ENCODE measurements at places on chromosomes 1 and 21.
A peak's percentile ranks its signal among the peaks of the same experiment; 100 is the strongest.

- DNase-seq = no peak
Measured at GRCh38 chr1:52263153-52263910, 102.7 kb downstream of the CC2D1B start.

DNA sequence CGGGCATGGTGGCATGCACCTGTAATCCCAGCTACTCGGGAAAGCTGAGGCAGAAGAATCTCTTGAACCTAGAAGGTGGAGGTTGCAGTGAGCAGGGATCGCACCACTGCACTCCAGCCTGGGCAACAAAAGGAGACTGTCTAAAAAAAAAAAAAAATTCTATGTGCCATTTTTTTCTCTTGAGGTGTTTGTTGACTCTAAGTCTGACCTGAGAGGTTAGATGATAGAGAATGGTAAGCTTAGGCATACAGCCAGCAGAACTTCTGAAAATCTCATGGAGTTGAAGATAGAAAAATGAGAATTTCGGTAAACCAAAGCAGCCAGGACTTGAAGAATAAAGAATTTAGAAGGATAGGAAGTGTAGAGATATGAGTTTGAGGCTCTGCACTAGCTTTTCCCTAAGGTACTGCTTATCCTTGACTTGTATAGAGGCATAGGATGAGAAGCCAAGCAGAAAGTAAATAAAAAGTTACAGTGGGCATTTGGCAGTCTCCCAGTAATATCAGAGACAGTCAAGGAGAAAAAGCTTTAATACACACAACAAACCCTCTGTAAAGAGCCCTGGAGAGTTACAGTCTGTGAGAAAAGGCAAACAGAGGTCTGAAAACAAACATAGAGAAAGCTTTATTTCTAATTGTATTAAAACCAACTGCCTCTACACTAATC is 24.3 kb downstream of the F13B start:
- no peak for DNase-seq

DNA sequence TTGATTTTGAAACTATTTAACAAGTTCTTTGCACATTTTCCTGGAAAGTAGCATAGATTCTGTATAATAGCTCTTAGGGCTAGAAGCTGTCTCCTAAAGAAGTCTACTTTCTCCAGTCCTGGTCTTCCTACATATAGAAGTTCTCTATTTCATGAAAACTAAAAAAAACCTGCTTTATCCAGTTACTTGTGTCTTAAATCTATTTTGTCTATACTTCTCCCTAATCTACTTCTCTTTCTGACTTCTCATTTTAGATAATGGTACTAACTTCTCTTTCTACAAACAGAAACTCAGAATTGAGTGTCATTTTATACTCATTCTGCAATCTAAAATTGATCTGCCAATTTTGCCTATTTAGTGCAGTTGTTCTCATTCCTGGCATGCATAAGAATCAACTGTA is 28.7 kb downstream of the PDE4B start:
- no peak for DNase-seq

DNA sequence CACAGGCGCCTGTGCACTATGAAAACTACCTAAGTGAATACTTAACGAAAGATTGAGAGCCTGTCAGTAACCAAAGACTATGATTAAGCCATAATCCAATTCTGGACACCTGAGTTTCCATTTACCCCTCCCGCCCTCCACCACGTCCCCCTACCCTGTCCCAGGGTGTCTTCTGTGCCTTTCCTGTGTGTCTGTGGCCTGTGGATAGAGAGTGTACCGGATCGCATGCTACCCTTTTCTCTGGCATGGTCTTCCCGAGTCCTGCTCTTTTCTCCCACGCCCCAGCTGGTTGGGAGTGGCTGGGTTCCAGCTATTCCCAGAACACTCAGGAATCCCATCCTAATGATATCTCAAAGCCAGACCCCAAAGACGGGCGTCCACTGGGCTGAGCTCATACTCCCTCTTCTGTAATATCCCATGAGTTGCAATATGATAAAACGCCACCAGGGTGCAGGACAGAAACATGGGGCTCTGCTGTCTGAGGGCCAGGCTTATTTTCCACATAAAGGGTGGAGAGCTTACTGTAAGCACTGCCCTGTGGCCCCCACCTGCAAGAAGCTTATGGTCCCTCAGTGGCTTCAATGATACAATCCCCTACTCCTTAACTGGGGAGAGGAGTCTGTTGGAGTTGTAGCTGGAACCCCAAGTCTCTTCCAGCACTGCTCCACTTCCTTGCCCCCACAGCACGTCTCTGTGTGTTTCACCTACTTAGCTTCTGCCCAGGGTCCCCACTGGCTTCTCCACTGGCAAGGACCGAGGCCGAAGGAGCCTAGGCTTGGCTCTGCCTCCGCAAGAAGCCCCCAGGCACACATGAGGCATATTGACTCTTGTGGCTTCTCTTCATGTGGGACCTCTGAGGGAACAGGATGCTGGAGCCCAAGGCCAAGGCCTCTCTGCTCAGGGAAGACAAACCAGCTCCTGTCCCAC is 17.6 kb upstream of the ALX3 start:
- peak; percentile 72 for DNase-seq

GRCh38 chr1:177798614-177799013 is 171.2 kb downstream of the SEC16B start:
- no peak for DNase-seq

- no peak for DNase-seq
Measured at GRCh38 chr1:70355920-70356319, 1.4 kb upstream of the ANKRD13C start.

GRCh38 chr1:11211925-11212587 is 22.9 kb downstream of the ANGPTL7 start:
- DNase-seq = no peak

DNA sequence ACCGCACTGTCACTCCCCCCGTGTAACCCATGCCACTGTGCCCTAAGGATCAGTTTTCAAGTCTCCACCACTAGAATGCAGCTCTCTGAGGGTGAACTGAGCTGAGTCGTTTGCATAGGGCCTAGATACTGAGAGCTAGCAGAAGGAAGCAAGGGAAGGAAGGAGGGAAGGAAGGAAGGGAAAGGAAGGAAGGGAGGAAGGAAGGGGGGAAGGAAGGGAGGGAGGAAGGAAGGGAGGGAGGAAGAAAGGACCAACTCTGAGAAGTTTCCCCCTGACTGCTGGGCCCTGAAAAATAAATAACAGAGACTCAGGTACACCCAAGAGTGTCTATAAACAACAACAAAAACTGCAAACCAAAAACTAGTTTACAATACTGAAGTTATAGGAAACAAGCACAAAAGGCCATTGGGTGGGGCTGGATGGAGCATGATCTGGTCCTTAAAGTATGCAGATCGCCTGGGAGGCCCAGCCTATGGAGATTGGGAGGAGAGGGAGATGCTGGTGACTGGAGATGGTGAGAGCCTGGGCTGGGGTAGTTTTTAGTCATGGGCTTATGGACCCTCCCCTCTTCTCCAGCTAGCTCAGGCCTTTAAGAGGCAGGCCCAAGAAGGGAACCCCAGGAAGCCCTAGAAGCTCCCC is 1.7 kb upstream of the MRPS15 start:
- no peak for DNase-seq

- DNase-seq = no peak
Measured at GRCh38 chr1:115980998-115981993, 5.0 kb downstream of the SLC22A15 start.

DNA sequence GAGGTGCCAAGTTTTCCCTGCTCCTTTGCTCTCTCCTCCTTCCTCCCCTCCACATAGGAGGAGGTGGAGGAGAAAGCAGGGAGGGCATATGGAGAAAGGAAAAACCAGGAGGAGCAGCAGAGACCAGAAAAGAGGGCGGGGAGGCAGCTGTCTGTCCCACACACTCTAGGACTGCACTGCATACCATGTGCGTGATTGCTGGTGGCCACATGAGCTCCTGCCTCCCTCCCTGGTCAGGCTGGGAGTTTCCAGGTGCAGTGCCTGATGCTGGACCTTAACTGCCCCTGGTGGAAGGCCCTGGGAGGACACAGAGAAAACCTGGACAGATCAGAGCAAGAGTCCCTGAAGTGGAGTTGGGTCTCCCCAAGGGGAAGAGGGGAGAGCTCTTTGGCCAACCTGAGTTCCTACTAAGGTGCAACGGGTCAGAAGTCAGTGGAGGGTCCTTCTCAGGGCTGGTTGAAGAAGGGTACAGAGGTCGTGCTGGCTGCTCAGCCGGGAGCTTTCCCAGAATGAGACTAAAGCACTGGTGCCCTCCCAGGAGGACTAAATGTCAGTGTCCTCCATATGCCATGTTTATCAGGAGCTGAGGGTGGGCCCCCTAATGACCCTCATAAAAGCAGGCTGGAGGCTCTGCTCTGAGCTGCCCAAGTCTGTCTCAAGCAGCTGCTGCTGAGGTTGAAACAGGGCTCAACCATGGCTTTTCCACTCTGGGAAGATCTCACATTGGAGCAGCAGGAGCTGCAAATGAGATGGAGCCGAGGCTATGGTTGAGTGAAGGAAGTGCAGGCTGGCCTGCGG is 3.5 kb upstream of the LGR6 start:
- no peak for DNase-seq

DNA sequence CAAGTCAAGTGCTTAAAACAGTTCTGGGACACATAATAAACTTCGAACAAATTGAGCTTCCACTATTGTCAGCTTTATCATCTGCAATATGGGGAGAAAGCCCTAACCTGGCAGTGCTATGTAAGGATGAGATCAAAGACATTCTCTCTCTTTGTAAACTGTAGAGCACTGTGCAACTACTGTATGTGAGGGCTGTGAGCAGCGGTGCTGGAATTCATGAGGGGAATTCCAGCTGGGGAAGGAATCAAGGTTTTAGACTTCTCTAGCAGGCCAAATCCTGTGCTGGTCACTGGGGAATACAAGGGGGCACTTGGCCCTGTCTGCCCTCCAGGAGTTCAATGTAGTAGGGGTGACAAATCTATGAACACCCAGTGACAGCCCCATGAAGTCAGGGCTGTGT is 9.3 kb downstream of the FAM151A start:
- DNase-seq = no peak

GRCh38 chr1:68188644-68189340 is 43.5 kb downstream of the WLS start:
- DNase-seq = no peak

DNA sequence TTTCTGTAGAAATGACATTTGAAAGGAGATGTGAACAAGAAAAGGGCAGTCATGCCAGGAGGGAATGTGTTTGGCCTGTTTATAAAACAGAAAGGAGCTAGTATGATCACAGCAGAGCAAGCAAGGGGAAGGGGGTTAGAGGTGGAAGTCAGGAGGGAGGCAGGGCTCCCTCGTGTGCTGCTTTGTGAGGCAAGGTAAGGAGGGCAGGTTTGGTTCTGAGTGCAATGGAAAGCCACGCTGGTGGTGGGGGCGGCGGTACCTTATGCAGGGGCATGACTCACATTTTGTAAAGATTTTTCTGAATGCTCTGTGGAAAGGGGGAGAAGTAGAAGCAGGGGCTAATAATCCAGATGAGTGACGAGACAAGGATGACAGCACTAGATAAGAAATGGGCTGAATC is 197.5 kb upstream of the C8B start:
- DNase-seq = no peak

GRCh38 chr1:14891991-14892390 is 261.6 kb upstream of the TMEM51 start:
- DNase-seq = no peak

DNA sequence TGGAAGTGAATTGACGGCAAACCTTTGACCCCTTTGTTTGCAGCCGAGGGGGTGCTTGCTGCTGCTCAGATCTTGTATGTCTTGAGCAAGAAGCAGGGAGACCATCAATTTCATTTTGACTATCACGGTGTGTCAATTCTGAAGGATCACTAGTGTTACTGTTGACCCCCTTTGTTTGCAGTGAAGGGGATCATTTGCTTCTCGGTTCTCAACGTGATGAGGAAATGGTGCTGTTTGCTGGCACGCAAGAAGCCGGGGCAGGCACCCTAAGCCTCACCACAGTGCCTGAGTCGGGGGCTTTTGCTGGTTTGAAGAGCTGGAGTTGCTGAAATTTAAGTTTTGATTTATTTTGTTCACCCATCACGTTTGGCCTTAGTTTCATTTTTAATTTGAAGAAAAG is 7.5 kb downstream of the RBM15 start:
- no peak for DNase-seq

- DNase-seq = no peak
Measured at GRCh38 chr1:224733027-224733911, 117.2 kb downstream of the CNIH3 start.

- DNase-seq = no peak
Measured at GRCh38 chr21:26550326-26550725, 22.8 kb downstream of the CYYR1 start.

DNA sequence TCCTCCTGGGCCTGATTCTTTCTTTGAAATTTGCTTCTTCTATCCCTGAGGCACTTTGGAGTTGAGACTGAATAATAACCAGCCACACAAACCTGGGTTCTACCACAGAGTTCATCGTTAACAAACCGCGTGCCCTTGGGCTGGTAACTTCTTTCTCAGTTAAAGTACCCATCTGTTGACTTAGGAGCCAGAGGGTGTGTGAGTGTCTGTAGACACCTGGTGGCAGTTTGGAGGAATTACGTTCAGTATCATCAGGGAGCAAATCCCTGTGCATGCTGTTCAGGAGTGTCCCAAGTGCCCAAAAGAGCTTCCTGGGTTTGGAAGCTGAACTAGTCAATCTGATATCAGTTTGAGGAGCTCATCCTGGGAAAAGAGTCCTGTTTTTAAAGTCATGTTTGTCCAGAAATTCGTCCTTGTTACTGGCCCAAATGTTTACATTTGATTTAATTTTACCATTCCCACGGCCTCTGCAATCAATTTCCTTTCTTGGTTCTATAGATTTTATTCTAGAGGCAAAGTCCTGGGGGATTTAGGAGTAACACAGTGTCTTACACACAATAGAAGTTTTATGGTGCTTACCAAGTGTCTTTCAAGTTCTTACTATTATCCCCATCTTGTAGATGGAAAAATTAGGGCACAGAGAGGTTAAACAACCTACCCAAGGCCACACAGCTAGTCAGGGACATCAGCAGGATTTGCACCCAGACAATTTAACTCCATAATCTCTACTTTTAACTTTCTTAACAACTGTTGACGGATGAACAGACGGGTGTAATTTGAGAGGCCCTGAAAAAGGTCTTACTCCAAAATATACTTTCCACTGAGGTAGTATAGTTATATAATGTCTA is 26.7 kb upstream of the RPTN start:
- DNase-seq = peak; percentile 67

- peak; percentile 55 for DNase-seq
Measured at GRCh38 chr1:235018161-235018560, 110.5 kb downstream of the TOMM20 start.

DNA sequence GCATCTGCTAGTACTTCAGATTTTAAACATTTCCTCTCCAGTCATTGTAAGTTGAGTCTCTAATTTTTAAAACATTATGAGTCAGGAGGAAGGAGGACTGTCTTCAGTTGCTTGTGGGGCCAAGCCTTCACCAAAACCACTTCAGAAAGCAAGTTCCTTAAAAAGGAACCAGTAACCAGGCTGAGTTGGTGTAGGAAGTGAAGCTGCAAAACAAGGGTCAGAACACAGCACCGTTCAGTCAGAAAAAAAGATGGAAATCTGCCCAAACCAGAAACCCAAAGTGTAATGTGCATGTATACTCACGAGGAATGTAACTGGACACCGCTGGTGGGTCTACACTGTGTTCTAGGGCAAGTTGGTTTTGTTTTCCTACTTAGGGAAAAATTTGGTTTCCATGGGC is 402.1 kb downstream of the SETD4 start:
- DNase-seq = no peak

GRCh38 chr1:84988588-84988987 is 8.3 kb downstream of the MCOLN2 start:
- no peak for DNase-seq
